BJ (cell line): ENCODE measurements at places on chromosomes 12 and 14.

GRCh38 chr12:125053821-125054220, 11.4 kb upstream of the AACS start:
- DNase-seq, result no peak

- no peak for DNase-seq
Measured at GRCh38 chr12:127035011-127035879, 1231.7 kb upstream of the TMEM132C start.

GRCh38 chr12:133130808-133131128, 341 bp downstream of the ZNF10 start:
- no peak for DNase-seq

DNA sequence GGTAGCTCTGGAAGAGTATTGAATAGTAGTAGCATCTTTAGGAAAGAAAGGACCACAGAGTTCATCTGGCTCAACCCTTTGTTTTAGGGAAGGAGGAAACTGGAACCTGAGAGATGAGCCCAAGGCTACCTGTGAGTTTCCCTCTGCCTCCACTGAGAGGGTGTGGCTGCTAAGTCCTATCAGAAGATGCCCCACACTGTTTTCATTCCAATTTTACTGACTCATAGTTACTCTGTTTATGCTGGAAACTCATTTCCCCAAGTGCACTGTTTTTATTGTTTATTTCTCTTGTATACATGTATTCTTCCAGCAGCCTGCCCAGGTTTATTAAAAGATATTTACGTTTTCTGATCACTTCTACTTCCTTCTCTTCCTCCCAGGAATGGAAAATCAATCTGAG, 127.4 kb upstream of the ARHGAP5 start:
- no peak for DNase-seq

DNA sequence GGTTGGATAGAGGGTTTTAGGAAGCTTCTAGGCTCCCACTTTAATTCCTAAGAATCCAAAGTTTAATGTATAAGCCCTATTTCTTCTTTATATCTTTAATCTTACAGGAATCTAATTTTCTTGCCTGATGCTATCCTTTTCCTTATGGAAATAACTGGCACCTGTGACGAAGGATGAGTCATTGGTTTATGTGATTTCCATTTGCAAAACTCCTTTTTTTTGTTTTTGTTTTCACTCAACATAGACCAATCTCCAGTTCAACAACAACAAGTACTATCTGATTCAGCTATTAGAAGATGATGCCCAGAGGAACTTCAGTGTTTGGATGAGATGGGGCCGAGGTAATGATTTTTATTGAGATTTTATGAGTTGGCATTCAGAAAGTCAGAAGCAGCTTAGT, 6.8 kb downstream of the PARP2 start:
- DNase-seq, result no peak

DNA sequence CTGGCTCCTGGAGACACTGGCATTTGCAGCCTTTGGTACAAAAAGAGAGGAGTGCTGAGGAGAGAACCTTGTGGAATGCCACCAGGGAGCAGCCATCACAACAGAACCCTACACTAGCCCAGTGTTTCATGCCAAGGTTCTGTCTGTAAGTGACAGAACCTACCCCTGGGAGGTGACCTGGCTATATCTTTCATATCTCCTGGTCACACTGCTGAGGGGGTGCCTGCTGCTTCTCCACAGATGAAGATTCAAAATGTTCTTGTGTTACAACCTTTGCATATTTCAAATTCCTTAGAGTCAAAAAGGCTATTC, 12.7 kb upstream of the EIF4B start:
- DNase-seq, result no peak

GRCh38 chr14:103606963-103607668, 21.9 kb upstream of the KLC1 start:
- DNase-seq, result peak; percentile 80
